Tracheal epithelial cell (primary cell): ENCODE measurements at places on chromosomes 5 and 9. TPM values are rescaled to one million over a fixed set of nuclear protein-coding genes. Genes with fewer than 3 reads are reported as not detected.

The SGCD gene
- total RNA-seq = 0.43 and 0.96 TPM in 2 replicates

The MARCHF3 gene
- total RNA-seq = 1.4 and 1.7 TPM in 2 replicates

The FOXD4L6 gene
- total RNA-seq = not detected in 2 replicates

The PCDHGA3 gene
- under 0.01 and 0.21 TPM in 2 replicates for total RNA-seq
